Right renal pelvis (tissue), 4 donors: ENCODE measurements at places on chromosomes 5 and 9.
A peak's percentile ranks its signal among the peaks of the same experiment; 100 is the strongest.

DNA sequence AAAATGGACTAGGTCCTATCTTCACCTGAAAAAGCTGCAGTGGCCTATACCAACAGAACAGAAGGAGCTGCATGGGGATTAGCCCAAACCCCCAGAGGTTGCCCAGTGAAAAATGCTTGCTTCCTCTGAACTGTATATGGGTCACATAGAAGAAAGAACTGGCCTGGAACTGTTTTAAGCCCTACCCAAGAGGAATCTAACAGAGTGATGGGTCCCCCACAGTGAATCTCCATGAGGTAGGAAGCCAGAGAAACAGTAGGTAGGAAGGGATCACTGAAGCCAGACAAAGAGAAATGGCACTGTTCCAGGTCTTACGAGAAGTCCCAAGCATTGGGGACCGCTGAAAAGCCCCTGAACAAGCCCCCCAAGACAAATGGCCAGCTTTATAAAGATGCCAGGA is 28.8 kb upstream of the TRIM32 start:
- no peak for DNase-seq

- no peak for DNase-seq
Observed at GRCh38 chr5:67059744-67060490, 136.7 kb downstream of the CD180 start.

- DNase-seq = no peak
Observed at GRCh38 chr9:70949239-70949638, 172.2 kb downstream of the TRPM3 start.

- no peak for DNase-seq
Observed at GRCh38 chr5:142644640-142645361, 41.1 kb downstream of the FGF1 start.

DNA sequence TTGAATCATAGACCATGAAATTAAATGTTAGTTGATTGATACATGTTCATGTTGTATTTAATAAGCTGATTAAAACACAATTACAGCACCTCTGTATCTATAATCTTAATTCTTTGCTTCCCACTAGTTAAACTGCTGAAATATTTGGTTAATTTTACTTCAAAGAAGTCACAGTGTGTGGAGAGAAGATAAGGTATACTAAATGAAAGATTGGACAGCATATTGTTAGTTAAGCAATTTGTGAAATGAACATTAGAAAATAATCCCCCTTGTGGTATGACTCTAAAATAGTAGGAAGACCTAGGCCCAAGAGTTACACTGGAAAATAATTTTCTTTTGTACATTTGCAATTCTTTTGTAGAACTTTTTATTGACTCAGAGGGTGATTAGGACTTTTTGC is 30.3 kb downstream of the MAN2A1 start:
- no peak for DNase-seq

- DNase-seq = no peak
Observed at GRCh38 chr5:53350991-53351770, 129.2 kb upstream of the FST start.

GRCh38 chr5:17679597-17680203 is 45.4 kb downstream of the TAF11L14 start:
- no peak for DNase-seq

GRCh38 chr9:130021123-130021522 is 21.9 kb downstream of the FNBP1 start:
- DNase-seq = no peak

GRCh38 chr5:88671505-88672499 is 211.2 kb downstream of the MEF2C start:
- no peak for DNase-seq

DNA sequence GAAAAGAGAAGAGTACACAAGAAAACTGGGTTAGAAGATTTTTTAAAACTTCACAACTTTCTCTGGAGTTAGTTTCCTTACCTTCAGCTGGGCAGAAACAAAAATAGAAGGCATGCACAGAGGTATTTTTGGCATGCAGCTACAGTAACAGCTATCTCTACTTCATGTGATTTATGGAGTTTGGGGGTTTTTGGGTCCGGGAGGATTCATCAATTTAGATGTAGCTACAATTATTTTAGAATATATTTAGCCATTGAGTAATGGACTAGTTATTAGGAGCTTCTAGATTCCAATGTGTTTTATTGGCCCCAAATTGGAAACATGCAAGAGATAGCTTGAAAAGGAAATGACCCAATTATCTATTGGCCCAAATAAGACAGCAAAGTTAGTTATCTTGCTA is 91.6 kb upstream of the TNFAIP8 start:
- DNase-seq = no peak

DNA sequence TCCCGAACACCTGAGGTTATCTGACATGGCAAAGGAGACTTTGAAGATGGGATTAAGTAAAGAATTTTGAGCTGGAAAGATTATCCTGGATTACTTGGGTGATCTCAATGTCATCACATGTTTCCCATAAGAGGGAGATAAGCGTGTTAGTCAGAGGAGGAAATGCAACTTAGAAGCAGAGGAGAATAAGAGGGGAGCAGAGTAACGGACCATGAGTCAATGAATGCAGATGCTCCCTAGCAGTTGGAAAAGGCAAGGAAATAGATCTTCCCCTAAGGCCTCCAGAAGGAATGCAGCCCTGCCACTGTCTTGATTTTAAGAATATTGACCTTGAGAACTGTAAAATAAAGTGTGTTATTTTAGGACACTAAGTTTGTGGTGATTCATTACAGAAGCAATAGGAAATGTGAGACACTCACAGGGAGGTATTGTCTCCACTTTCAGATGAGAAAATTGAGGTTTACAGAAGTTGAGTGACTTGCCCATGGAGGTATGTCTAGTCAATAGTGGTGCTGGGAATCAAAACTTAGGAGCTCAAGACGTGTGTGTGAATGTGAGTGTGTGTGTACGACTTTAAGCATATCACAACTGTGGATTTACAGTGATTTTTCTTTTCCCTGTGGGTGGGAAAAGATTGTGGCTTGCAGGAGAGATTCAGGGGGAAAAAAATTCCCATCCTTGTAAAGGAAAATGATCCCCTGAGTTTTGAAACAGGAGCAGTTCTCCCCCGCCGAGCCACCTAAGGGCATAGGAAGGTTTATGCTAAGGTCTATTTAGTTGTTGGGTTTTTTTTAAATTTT is 125.3 kb downstream of the TRIM32 start:
- DNase-seq = no peak

- DNase-seq = no peak
Observed at GRCh38 chr5:73682176-73682575, 56.2 kb downstream of the ARHGEF28 start.

DNA sequence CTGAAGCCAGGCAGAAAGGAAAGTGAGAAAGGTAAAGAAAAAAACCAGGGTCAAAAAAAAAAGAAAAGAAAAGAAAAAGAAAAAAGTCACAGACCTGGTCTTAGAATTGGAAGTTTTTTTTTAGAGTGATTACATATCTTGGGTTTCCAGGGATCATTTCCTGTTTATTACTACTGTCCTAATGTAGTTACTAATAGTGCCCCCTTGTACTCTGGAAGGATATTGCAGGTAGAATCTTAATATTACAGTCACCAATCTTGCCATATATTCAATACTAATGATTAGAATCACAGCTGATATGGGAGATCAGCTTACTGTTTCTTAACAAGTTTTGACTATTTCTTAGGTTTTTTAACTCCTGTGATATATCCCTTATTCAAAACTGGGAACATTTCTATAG is 543.2 kb upstream of the CDH6 start:
- no peak for DNase-seq

DNA sequence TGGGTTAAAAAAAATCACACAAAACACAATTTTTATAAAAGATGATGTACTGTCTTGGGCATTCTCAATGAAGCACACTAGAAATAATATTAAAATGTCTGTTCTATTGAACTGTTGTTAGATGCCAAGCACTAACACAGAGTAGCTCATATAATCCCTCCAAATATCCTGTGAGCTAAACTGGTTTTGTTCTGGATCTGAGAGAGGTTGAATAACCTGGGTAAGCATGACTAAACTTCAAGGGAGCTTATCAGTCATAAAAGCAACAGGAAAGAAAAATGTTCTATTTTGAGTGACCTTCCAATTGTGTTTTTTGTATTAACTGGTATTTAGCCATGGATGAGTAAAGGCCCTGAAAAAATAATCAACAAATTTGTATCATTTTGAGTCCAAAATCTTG is 175.3 kb downstream of the SMC2 start:
- DNase-seq = no peak

DNA sequence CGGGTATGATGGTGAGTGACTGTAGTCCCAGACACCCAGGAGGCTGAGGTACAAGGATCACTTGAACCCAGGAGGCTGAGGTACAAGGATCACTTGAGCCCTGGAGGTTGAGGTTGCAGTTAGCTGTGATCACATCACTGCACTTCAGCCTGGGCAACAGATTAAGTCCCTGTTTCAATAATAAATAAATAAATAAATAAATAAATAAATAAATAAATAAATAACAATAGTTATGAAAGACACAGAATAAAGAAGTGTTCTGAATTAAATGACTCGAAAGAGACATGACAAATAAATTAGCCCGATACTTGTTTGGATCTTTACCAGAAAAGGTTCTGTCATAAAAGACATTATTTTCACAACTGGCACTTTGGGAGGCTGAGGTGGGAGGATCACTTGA is 72.0 kb upstream of the SUSD1 start:
- no peak for DNase-seq

GRCh38 chr5:113902917-113903660 is 389.6 kb downstream of the YTHDC2 start:
- DNase-seq = no peak

DNA sequence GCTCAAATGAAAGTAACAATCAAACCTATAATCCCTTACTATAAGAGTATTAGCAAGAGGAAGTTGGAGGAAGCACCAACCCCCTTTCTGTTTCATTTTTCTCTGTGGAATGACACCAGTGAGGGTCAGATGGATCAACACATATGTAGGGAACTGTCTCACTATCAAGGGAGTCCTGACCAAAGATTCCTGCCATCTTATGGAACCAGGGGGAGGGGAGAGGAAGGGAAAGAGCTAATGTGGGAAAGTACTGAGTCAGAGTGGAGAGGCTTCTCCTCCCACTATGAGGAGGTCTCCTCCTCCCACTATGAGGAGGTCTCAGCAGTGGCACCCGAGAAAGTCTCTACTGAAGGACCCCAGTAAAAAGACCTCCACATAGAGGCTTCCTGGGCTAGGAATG is 73.3 kb upstream of the PCSK1 start:
- DNase-seq = no peak

- DNase-seq = no peak
Observed at GRCh38 chr5:81393783-81394718, at the start of gene ACOT12. Gene ACOT12, minus strand, starts transcription at chr5:81394134. Its CDS starts 20 bp downstream, at chr5:81394114.

DNA sequence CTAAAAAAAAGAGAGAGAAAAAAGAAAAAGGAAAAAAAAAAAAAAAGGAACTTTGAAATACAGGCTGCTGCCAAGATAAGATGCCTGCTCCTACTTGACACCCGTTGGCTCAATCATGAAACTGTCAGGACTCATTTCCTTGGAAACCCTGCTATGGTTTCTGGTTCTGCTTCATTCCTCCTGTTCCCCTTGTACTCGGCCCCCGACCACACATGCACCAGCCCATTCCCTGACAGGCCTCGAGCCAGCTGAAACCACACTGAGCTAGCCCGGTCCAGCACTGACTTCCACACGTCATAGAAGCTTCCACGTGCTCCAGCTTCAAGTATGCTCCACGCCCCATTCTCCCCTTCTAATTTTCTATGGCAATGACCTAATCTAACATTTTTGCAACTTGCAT is 93.2 kb downstream of the MYO10 start:
- no peak for DNase-seq

GRCh38 chr5:139958432-139959148 is 84.5 kb downstream of the NRG2 start:
- DNase-seq = no peak

- DNase-seq = no peak
Observed at GRCh38 chr5:151093476-151093889, 12.6 kb upstream of the TNIP1 start.

- no peak for DNase-seq
Observed at GRCh38 chr5:172546196-172546595, 91.9 kb upstream of the SH3PXD2B start.

- DNase-seq = no peak
Observed at GRCh38 chr9:13770956-13771355, 491.5 kb upstream of the MPDZ start.

- DNase-seq = no peak
Observed at GRCh38 chr9:126952205-126952977, 37.8 kb downstream of the RALGPS1 start.

GRCh38 chr9:88990729-88991065 is 571 bp upstream of the S1PR3 start:
- no peak for DNase-seq

GRCh38 chr9:84556556-84556955 is 113.0 kb upstream of the NTRK2 start:
- no peak for DNase-seq

GRCh38 chr5:50667023-50667652 is 701 bp downstream of the PARP8 start:
- peak; percentile 50 for DNase-seq

GRCh38 chr5:73030995-73031394 is 75.2 kb downstream of the FCHO2 start:
- DNase-seq = no peak

DNA sequence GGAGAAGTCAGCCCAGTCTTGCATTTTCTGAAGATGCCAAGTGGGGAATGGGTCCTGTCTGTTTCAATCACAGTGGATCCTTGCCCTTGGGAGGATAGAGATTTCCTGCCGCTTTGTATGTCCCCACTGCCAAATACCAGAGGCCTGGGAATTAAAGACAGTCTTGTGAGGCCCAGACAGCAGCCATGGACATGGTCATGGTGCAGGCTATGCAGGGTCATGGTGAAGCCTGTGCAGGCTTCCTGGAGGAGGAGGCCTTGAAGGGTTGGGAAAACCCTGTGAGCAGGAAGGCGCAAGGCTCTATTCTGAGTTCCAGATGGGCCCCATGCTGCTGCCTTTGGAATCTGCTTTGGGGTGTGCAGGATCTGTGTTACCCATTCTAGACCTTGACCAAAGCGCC is 57.3 kb upstream of the PITX1 start:
- DNase-seq = no peak

GRCh38 chr9:83422527-83422926 is 115.7 kb downstream of the FRMD3 start:
- DNase-seq = no peak

DNA sequence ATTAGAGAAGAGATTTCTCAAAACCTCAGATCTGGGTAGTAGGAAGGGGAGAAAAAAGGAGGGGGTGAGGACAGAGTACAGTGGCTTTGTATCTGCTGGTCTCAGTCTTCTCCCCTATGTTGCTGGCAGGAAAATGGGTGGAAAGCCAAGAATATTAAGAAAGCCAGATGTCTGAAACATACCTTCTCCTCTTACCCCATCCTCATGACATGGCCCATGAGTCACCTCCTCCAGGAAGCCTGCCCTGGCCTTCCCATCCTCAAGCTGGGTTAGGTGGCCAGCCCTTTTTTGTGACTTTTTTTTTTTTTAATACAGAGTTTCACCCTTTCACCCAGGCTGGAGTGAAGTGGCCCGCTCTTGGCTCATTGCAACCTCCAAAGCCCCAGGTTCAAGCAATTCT is 61.8 kb downstream of the ABCA1 start:
- DNase-seq = no peak

GRCh38 chr9:79567671-79568098 is 4.1 kb upstream of the TLE4 start:
- DNase-seq = no peak

DNA sequence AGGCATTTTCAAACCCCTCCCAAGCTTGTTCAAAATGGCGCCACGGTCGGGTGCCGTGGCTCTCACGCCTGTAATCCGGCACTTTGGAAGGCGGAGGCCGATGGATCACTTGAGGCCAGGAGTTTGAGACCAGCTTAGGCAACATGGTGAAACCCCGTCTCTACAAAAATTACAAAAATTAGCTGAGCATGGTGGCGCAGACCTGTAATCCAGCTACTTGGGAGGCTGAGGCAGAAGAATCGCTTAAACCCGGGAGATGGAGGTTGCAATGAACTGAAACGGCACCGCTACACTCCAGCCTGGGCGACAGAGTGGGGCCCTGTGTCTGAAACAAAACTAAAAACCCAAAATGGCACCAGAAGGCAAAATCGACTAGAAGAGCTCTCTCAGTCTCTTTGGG is 142.0 kb downstream of the MTX3 start:
- DNase-seq = no peak
